Right renal cortex interstitium (tissue), 3 donors: ENCODE measurements at places on chromosomes 5 and 9.
A peak's percentile ranks its signal among the peaks of the same experiment; 100 is the strongest.

DNA sequence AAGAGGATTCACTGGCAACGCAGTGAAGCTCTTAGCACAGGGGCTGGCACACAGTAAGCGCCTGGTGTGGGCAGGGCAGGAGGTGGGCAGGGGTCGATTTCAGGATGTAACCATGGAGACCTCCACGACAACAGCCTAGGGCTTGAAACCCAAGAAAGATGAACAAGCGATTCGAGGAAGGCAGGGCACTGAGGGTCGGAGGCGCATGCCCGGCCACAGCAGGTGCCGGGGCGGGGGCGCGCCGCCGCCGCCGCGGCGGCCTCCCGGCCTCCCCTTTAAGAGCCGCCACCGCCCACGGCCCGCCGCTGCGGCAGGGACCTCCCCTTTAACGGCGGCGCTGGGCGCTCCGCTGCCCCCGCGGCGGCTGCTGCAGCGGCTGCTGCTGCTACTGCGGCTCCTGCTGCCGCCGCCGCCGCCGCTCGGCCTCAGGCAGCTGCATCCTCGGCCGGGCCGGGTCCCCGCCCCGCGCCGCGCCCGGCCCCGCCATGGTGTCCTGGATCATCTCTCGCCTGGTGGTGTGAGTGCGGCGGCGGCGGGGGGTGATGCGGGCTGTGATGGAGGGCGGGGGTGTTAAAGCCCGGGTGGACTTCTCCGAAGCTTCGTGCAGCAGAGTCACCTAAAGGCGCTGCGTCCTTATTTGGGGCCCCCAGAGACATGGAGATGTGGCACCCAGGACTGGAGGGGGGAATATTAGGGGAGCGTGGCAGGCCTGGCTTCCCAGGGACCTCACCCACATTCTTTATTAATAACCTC, at the start of gene REEP2:
Gene REEP2 (plus strand): TSS at position 334 of the 753 bp plus-strand sequence. CDS start 152 bp downstream, at position 486.
- peak; percentile 36 for DNase-seq

DNA sequence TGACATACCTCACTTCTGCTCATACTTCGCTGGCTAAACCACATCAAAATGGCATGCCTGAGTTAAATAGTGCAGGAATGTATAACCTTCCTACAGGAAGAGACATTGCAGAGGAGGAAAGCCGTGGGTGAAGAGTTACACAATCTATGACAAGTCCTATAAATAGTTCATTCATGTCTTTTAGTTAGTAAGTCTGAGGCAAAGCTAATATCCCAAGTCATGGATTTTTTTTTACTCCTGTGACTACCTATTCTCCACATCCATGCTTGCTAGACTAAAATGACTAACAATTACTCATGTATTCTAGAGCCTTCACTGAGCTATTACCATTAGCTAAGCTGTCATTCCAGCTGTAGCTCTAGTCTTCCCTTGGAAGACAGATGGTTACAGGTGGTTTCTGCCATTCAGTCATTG, 391.3 kb downstream of the NR2F1-AS1 start:
- DNase-seq, result no peak

GRCh38 chr5:39652036-39652435, 227.3 kb upstream of the DAB2 start:
- no peak for DNase-seq

- DNase-seq, result no peak
These were observed 138.8 kb downstream of the GRIA1 start for GRCh38 chr5:153629027-153629895.

DNA sequence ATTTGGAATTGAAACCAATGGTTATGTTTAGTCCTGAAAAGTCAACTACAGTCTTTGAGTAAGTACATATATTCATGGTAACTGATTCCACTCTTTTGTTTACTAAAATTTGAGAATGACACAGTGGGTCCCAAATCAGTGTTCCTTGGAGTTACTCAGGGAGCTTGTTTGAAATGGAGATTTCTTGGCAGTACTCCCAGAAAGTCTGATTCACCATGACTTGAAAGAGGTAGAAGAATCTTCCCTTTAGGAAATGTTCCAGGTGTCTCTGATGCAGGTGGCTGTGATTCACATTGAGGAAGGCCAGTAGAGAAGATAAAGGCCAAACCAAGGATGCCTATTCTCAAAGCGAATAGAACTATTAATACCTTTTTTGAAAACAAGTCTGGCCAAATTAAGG, 1078.3 kb downstream of the CDH12 start:
- no peak for DNase-seq

GRCh38 chr9:94081864-94082463, 2.3 kb upstream of the PTPDC1 start:
- DNase-seq, result no peak

GRCh38 chr9:134623258-134624066, 18.1 kb upstream of the COL5A1 start:
- no peak for DNase-seq

DNA sequence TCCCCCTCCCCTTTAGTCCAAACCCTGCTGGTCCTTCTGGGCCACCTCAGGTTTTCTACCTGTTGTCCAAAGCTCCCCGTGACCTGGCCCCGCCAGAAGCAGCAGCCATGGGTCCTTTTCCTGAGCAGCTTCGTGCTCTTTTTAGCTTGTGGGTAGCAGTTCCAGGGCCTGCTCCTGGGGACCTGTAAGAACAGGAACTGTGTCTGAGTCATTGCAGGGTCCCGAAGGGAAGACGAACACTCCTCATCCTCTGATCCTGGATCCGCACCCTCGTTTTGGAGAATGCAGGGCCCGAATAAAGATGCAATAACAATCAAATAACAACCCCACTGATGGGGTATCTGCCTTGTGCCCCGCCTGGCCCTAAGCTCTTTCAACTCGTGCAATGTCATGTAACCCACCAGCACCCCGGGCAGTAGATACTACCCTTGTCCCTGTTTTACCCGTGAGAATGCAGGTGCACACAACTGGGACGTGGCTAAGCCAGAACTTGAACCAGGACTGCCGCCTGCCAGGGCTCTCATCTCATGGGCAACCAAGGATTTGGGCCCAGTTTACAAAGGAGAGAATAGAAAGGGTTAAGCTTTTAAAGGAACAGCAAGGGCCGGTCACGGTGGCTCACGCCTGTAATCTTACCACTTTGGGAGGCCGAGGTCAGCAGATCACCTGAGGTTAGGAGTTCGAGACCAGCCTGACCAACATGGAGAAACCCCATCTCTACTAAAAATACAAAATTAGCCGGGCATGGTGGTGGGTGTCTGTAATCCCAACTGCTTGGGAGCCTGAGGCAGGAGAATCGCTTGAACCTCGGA, 33.2 kb downstream of the NEK6 start:
- DNase-seq, result no peak
